ENCODE measurements at places on chromosomes 11 and 22.

DNA sequence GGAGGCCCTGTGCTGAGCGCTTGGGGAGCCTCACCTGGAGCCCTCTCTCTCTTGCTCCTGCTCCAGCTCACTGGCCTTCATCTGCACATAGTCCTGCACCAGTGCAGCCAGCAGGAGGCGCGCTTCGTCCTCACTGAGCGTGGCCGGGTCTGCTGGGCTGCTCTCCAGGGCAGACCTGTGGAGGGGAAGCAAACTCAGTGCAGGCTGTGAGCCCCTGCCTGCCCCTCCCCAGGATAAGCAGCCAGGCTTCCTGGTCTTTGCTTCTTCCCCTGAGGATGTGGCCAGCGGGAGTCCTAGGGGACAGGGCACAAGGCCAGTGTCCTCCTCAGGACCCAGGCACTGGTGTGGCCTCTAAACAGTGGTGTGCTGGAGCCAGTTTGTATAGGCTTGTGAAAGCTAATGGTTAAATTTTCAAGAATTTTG, 2.2 kb downstream of the CALCA start:
- DNase-seq = no peak

- no peak for DNase-seq
Measured at GRCh38 chr22:49623715-49624114, 204.0 kb downstream of the BRD1 start.

DNA sequence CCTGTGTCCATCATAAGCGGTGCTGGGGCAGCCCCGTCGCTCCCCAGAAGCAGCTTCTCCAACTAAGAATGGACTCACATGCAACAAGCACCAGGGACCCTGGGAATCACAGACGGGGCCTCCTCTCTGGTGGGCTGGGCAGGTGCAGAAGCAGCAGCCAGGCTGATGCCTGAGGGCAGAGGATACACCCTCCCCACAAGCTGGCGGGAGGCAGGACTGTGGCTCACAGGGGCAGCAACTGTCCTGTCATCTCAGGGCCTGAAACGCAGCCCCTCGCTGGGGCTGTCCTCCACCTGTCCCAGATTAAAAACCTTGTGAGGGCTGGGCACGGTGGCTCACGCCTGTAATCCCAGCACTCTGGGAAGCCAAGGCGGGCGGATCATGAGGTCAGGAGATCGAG, 3.1 kb upstream of the SBF1 start:
- no peak for DNase-seq

GRCh38 chr22:19717691-19718455, 3.6 kb downstream of the SEPTIN5 start:
- DNase-seq = peak; percentile 66

GRCh38 chr11:72229925-72230763, 5.6 kb downstream of the INPPL1 start:
- no peak for DNase-seq

GRCh38 chr11:74138572-74138971, 32.2 kb downstream of the C2CD3 start:
- DNase-seq = peak; percentile 95

DNA sequence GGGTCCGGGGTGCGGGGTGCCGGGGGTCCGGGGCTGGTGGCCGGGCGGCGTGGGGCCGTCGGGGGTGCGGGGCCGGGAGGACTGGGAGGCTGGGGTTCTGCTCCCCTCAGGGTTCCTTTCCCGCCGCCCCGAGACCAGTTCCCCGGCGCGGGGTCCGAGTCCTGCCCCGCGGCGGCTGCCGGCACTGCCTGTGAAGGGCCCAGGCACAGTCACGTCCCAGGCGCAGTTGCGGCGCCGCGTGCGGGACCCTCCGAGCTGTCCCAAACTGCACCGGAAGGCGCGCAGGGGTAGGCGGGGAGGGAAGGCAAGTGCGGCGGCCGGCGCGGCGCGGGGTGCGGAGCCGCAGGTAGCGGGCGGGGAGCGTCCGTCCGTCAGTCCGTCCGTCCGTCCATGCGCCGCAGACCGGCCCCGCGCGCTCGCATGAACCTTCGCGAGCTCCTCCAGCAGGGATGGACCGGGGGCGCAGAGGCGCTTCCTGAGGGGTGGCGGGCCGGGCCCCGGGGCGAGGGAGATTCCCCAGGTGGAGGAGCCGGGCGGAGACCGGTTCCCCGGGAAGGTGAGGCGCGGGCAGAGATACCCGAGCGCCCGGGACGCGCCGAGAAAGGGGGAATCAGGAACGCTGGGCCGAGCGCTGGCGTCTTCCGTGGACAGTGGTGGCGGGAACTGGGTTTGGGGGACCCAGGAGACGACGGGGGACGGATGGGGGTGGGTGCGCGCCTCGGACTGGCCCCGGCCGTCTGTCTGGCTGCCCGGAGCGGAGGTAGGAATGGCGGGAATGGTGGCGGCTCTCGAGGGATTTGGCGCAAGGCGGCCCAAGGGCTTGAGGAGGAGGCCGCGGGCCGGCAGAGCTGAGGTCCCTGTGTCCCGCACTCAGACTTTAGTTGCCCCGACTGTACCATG, 3.1 kb upstream of the ADORA2A start:
- no peak for DNase-seq

DNA sequence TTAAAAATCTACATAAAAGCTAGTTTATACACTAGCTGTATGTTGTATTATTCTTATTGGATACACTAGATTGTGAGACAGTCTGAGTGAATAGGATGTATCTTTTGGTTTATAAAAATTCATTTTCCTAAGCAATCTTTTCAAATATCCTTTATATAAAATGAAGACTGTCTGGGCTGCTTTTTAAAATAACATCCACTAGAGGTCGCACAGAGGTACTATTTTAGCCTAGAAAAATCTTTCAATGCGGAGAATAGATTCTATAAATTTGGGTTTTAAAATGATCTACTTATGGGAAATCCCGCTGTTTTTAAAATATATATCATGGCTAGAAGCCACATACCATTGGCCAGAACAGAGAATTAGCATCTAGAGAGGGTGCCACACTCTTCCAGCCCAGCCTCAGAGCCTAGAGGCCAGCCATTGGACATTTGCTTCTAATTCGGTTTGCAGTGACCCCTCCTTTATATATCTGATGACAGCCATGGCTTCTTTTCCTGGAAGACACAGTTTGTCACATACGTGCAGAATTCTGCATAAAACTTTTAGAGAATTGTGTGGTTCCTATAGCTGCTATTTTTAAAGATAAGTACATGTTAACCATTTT, 7.3 kb downstream of the C11orf97 start:
- DNase-seq = no peak

- DNase-seq = peak; percentile 4
Measured at GRCh38 chr11:85483861-85484260, 143.3 kb downstream of the DLG2 start.

- peak; percentile 6 for DNase-seq
Measured at GRCh38 chr11:129144256-129144655, 47.9 kb downstream of the ARHGAP32 start.

GRCh38 chr11:61682093-61682732, 2.0 kb downstream of the DAGLA start:
- peak; percentile 40 for DNase-seq

GRCh38 chr11:9799886-9800285, 136.0 kb downstream of the SWAP70 start:
- DNase-seq = peak; percentile 54

DNA sequence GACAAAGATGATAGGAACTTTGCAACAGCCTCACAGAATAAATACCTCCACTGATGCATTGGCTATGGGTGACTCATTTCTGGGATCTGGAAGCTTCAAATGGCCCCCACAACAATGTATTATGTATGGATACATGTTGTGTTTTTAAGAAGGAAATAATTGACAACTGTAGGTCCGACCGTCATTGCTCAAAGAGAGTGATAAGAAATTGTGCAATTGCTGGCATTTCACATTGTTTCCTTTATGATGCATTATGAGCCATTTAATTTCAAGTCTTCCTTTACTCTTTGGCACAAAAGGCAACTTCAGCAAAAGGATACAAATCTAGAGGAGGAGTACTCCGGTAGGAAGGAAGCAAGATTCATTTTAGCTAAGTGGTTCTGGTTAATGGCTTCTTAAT, 2.0 kb downstream of the ANO3 start:
- peak; percentile 42 for DNase-seq

DNA sequence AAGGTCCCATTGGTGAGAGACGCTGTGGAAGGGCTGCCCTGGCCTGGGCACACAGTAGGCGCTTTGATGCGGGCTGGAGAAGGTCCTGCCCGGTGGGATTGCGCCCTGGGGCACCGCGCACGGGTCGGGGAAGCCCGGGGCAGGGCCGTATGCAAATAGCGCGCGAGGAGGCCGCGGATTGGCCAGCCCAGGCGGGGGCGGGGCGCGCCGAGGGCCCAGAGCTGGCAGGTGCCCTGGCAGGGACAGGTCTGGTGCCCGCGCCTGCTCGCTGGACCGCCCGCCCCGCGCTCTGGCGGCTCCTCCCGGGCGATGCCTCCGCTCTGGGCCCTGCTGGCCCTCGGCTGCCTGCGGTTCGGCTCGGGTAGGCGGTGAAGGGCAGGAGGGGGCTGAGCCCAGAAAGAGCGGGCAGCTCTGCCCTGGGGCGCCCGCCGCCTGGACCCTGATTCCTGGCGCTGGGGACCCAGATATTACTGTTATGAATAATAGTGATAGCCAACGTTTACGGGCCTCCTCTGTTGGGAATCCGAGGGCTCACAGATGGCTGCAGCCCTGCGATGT, at the start of gene UPK3A:
TSS of gene UPK3A (plus strand) at position 245 of the 558 bp plus-strand sequence. CDS start at position 310, 65 bp downstream.
- DNase-seq = peak; percentile 34

GRCh38 chr22:45318168-45318557, 8.4 kb downstream of the FAM118A start:
- peak; percentile 79 for DNase-seq

GRCh38 chr22:29661336-29661735, 57.9 kb downstream of the NF2 start:
- peak; percentile 48 for DNase-seq

GRCh38 chr11:113260096-113260425, 54.3 kb upstream of the TTC12 start:
- DNase-seq = no peak

GRCh38 chr11:28582506-28582905, 474.3 kb downstream of the METTL15 start:
- DNase-seq = no peak

- no peak for DNase-seq
Measured at GRCh38 chr11:21909145-21909544, 283.7 kb upstream of the ANO5 start.

All from foreskin fibroblast (primary cell).